Iris pigment epithelial cell (primary cell): ENCODE measurements at places on chromosomes 4 and X.

DNA sequence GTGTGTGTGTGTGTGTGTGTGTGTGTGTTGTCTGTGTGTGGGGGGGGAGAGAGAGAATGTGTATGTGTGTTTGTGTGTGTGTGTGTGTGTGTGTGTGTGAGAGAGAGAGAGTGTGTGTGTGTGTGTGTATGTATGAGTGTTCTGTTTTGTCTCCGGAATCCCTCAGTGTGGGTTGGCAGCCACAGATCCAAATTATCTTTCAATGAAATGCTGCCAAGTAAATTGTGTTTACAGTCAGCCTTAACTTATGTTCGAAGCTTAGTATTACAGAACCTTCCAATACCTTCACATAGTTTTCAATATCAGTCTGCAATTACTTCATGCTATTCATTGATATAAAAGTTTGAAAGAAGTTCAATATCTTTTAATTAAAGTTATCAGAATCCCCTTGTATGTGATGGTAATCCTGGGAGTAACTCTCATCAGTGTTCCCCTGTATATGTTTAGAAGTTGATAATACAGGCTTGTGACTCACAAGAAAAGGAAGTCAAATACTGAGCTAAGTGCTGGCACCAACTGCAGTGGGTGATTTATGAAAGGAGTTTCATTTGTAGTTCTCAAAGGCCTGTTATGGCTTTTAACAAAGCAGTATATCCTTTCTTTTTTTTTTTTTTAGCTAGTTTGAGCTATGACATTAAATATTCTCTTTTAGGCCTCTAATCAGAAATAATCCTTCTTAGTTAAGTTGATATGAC, 51.6 kb upstream of the HTR2C start:
- no peak for DNase-seq

DNA sequence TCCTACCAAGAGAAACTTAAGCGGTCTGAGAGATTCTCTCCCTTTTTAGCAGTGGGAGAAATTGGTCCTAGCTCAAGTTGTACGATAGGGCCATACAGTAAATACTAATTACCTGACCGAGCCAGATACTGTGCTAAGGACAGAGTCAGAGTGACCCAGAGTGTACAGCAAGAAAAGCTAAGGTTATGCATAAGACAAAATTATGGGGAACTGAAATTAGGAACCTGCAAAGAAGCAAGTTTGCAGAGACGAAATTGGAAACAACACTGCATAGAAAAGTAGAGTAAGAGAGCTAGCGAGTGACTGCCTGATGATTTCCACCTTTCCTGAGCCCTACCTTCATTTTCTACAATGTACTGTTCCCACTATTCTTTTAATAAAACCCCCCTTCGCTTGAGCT, 278.1 kb downstream of the NKX6-1 start:
- no peak for DNase-seq

GRCh38 chrX:37380924-37381323, 31.8 kb downstream of the PRRG1 start:
- peak; percentile 86 for DNase-seq

GRCh38 chr4:185464183-185464582, 7.3 kb downstream of the CCDC110 start:
- DNase-seq: no peak
